ENCODE measurements at places on chromosomes 1 and 21.

GRCh38 chr1:84773195-84773594 lies 82.9 kb upstream of the SSX2IP start:
- no peak for DNase-seq

- DNase-seq = no peak
Measured at GRCh38 chr1:168976267-168976666, 130.2 kb upstream of the ATP1B1 start.

- DNase-seq = no peak
Measured at GRCh38 chr1:167799747-167800146, 78.0 kb downstream of the MPZL1 start.

DNA sequence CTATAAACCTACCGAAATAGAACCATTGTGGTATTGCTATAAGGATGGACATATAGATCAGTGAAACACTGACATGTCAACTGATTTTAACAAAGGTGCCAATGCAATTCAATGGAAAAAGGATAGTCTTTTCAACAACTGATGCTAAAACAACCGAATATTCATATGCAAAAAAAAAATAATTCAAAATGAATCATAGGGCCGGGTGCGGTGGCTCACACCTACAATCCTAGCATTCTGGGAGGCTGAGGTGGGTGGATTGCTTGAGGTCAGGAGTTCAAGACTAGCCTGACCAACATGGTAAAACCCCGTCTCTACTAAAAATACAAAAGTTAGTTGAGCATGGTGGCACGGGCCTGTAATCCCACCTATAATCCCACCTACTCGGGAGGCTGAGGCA lies 23.9 kb downstream of the HSF2BP start:
- DNase-seq = no peak

GRCh38 chr1:29986986-29987385 lies 736.4 kb downstream of the MATN1 start:
- DNase-seq = no peak
